Stimulated activated CD4-positive, alpha-beta T cell treated with anti-CD3 and anti-CD28 coated beads, Interleukin-15, amount 100 ng/mL, for 1 hour (primary cell): ENCODE measurements at places on chromosomes 1 and 21.

GRCh38 chr1:26965628-26966027 is 5.4 kb upstream of the KDF1 start:
- DNase-seq, result no peak

DNA sequence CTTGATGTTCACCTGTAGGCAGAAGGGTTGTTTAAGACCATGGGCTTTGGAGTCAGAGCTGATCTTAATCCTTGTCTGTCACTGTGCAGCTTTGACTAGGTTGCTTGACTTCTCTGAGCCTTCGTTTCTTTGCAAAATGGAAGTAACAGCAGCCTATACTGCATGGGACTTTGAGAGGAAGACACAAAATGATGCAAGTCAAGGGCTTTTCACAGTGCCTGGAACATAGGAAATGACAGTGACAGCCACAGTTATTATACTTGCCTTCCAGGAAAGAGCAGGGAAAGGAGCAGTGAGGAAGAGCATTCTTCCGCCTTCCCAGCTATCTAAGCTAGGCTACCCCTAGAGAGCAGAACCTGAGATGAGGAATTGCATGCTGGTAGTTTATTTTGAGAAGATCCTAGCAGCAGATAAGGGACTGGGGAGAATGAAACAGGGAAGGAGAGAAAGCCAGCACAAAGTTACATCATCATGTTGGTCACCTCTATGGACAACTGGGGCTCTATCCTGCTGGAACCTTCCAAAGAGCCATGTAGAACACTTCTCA is 3.1 kb downstream of the CSF3R start:
- DNase-seq, result no peak

DNA sequence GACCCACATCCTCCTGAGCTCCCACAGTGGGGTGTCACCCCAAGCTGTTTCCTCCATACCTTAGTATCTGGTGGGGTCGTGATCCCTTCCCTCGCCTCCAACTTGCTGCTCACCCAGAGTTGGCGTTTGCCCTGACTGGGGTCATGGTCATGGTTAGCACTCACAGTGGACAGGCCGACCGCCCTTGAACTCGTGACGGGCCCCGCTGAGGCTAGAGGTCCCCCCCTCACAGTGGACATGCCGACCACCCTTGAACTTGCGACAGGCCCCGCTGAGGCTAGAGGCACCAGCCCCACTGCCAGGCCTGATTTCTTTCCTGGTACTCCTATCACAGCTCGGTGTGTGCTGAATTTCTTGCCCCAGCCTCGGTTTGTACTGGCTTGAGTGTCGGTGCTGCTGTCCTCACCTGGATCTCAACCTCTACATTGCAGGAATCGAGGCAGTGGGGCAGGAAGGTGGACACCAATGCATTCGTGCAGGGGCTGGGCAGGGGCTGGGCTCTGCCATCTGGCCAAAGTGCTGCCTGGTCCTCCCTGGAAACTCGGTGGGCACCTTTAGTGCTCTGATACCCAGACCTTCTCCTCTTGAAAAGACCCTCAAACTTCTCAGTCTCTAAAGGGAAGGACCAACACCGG is 37.5 kb upstream of the AJAP1 start:
- no peak for DNase-seq

- DNase-seq, result no peak
Observed at GRCh38 chr1:108043707-108044106, 78.7 kb upstream of the VAV3 start.

- DNase-seq, result no peak
Observed at GRCh38 chr21:32279377-32279680, 480 bp upstream of the MIS18A start.

GRCh38 chr1:236030534-236030933 is 34.4 kb downstream of the NID1 start:
- no peak for DNase-seq

DNA sequence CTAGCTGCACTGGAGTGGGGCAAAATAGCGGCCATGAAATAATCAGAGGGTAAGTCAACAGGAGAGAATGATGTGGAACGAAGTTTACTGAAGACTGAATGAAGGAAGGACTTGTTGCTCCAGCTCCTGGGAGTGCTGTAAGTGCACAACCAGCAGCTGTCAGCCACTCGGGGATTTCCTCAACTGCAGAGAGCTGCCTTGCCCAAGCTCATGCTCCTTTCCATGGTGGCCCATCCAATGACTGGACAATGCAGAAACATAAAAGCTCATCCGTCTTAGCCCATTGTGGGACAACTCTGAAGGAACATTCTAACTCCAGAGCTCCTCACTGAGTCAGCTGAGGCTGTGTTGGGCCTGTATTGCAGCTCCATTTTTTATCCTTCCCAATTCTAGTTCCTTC is 21.1 kb upstream of the RBM15 start:
- DNase-seq, result no peak

DNA sequence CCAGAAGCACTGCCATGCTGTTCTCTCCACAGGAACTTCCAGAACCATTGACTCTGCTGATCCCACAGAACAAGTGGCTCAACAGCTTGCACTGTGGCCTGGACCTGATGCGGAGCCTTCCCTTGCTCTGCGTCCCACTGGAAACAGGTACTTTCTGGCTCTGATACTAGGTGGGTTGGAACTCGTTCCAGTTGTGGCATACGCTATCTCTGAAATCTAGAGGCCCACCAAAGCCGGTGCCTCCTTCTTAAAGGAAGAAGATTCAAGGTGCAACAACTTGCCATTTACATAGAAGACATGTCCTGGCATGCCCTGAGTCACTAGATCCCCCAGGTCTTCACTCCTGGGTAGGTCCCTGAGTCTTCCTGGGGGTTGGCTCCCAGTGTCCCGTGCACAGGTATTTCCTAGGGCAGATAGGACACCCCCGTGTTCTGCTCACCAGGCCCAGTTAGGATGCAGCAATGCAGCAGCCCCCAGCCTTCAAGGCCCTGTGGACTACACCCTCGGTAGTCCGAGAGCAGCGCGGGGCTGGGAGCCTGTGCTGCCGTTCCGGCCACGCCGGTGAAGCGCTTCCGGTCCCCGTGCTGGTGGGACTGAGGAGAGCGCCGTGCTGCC is 10.8 kb upstream of the PCBP3 start:
- DNase-seq, result no peak

- DNase-seq, result no peak
Observed at GRCh38 chr1:12485231-12486058, 132.6 kb downstream of the DHRS3 start.

- DNase-seq, result no peak
Observed at GRCh38 chr1:57986432-57986831, 560.1 kb downstream of the OMA1 start.

GRCh38 chr1:236677641-236678235 is 8.6 kb upstream of the ACTN2 start:
- DNase-seq, result no peak

GRCh38 chr1:52032124-52032784 is 1.4 kb downstream of the KTI12 start:
- no peak for DNase-seq

GRCh38 chr1:202861420-202862132 is 27.4 kb downstream of the RABIF start:
- DNase-seq, result no peak

DNA sequence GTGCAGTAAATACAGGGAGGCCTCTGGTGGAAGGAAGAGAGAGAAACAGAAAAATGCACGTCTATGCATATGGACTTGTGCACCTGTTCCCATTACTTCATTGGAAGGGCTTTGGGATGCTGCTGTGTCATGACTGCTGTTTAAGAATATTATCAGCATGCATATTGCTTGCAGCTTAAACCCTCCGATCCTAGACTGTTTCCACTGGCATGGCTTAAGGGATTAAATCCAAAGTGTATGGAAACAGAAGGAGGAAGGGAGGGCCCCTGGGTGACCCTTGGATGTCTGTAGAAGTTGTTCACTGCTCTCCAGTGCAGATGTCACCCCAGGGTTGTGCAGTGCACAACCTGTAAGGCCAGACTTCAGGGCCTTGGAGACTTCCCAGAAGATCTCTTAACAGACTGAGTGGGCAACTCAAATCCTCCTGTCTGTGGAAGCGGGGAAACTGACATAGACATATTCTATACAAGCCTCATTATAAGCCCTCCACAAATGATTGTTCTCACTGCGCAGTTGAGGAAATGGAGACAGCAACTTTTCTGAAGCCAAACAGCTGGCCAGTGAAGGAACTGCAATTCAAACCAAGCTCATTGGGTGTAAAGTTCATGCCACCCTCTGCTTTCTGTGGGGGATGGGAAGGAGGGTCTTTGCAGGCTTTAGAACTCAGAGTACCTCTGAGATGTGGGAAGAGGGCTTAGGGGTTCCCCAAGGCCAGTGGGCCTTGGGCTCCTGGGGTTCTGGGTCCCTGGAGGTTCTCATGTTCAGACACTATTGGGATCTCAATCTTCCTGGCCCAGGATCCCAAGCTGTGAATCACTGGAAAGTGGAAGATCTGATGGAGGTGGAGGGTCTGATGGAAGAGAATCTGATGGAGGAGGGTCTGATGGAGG is 73.8 kb downstream of the UMODL1 start:
- DNase-seq, result no peak

DNA sequence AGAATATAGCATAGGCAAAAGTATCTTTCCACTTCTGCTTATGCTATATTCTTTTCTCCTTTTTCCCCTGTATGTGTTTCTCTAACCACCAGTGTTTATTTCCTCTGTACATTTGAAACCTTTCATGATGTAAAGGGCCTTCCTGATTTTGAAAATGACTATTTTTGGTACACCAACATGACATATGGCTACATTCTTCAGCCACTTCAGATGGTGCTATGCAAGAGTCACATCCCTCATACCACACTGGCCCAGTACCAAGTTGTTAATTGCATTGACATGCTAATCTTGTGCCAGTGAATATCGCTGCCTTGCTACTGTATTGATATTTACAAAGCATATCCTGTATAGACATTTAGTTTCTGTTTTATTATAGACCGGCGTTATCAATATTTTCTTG is 408.7 kb downstream of the NCAM2 start:
- DNase-seq, result no peak

DNA sequence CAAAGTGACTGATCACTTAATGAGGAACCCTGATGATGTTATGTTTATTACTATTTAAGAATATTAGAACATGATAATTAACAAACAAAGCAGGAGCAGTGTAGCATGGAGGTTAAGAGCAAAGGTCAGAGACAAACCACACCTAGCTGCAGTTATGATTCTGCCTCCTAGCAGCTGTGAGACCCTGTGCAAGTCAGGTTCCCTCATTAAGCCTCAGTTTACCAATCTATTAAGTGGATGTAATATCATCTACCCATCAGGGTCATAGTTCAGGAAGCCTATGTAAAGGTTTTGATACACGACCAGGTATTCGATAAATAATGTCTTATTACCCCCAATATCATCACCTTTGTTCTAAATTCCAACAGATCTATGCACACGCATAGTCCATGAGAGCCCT is 32.0 kb downstream of the DUSP10 start:
- DNase-seq, result no peak

DNA sequence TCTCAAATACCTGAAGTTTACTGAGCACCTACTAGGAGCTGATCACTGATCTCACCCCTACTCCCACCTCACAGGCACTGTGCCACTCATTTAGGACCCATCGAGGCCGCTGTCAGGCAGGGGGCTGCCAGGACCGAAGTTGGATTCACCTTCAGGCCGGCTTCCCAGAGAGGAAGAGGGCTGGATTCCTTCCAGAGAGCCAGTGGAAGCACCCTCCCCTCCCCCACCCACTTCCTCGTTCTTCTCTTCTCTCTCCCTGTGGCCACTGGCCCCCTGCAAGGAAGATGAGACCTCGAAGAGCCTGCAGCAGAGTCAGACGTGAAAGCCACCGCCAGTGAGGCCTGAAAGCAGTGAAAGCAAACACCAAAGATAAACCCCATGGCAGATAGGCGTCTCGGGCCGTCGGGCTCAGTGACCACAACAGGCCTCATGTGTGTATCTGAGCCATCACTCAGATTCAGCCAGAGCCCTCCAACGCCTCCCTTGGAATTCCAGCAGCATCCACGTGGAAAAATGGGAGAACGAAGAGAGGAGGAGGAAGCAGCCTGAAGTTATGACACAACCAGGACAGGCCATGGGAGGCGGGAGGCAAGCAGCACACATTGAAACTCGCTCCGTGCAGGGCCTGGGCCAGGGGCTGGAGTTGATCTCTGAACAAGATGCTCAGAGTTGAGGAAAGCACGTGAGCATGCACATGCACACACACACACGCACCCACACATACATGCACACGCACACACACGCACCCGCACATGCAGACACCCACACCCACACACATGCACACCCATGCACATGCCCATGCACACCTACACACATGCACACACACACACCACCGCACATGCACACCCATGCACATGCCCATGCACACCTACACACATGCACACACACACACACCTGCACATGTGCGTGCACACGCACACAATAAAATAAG is 6.2 kb upstream of the AGTRAP start:
- no peak for DNase-seq

DNA sequence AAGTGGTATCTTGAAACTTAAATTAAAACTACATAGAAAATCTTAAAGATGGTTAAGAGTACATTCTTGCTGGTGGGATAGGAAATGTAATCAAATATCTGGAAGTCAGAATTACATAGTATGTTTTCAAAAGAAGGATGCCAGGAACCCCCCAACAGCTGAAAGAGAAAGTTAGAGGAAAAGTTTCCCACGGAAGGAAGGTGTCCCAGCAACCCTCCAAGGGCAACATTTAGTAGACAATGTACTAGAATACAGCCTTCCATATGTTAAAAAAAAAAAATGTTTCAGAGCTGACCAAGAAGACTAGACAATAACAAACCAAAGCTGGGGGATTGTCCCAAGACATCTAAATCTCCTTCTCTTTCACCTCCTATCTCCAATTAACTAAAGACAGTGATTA is 2.2 kb downstream of the DEDD start:
- no peak for DNase-seq

DNA sequence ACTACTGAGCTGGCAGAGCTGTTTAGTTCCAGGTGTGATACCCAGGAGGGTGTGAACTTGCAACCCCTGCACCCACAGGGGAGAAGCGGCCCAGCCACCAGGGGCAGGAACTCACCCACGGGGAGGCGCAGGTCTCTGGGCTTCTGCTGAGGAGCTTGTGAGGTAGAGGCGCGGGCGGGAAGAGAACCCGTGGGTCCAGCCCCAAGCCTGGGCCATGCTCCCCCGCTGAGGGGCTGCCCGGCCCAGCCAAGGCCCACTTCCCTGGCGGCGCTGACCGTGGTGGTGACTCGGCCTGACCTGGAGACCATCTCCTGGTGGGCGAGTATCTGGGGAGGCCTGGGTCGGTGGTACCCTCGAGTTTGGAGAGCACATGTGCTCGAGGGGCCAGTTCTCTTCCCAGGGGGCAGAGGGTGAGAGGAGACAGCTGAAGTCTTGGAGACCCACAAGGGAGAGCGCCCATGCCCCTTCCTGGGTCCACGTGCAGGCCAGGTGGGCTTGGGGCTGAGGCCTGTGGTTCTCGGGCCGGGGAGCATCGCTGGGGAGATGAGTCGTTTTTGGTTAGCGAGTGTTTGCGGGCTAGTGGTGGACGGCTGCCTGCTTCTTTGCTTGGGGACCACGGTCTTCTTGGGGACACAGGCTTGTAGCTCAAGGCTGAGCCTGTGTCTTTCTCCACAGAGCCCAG is 28.4 kb upstream of the EDN2 start:
- DNase-seq, result no peak

DNA sequence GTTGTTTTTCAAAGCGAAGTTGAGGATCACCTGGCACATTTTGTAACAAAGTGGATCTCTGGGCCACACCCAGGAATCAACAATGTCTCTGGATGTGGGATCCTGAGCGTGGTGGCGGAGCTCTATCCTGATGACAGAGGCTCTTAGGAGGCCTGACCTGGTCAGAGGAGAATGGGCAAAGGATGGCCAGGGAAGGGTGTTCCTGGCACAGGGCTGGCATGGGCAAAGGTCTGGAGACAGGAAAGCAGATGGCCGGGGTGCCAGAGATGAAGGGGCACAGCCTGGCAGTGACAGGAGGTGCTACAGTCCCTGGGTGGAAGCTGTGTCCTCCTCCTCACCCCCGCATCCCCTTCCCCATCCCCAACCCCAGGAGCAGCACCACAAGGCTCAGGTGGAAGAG is 20.0 kb upstream of the MFN2 start:
- DNase-seq, result no peak
